ENCODE measurements at places on chromosomes 2 and 18. TPM values are rescaled to one million over a fixed set of nuclear protein-coding genes. Genes with fewer than 3 reads are reported as not detected.

DNA sequence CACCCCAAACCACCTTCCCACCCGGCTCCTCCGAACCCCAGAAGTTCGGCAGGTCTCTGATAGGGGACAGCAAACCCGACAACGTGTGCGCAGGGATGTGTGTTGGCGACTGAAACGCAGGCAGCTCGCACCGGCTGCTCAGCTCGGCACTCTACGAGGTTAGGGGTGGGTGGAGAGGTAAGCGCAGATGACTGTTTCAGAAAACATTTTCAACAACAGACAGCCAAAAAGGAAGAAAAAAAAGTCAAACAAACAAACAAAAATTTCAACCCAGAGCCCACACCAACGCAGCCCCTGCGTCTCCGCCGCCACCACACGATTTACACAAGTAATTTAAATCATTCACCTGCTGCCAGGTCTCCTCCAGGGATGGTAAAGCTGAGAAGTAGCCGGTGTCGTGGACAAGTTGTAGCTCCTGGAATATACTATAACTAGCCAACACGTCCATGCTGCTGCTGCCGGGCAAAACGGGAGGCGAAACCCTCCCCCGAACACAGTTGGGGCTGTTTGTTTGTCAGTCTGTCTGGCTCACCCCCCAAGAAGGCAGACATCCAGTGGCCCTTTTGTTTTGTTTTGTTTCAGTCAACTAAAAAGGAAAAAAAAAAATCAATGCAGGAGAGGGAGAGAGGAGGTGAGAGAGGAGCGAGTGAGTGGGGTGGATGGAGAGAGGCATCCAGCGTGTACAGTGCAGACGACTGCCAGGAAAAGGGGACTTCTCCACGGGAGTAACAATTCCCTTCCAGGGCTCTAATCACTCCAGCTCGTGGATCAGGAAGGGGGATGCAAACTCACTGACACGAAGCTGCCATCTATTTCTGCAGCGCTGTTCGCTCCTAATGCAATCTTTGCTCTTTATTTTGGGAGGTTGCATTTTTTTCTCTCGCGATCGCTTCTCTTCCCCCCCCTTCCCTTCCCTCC lies at the start of gene KLF7:
Gene KLF7 (minus strand): TSS at position 828 of the 918 bp plus-strand sequence. CDS start 380 bp downstream, at position 448.
- peak; percentile 72 for DNase-seq

Gene SNRNP27
- total RNA-seq: 73.3 TPM

GRCh38 chr2:50466685-50467084 lies 565.2 kb downstream of the NRXN1 start:
- no peak for DNase-seq

- DNase-seq: no peak
Observed at GRCh38 chr2:217735034-217735433, 267.8 kb downstream of the TNS1 start.

- DNase-seq: no peak
Observed at GRCh38 chr2:217091531-217091930, 231.7 kb upstream of the TNP1 start.

Gene ITGB6
- total RNA-seq: 0.30 TPM

Gene COLEC11
- 56.6 TPM for total RNA-seq

- DNase-seq: no peak
Observed at GRCh38 chr2:222306393-222307142, 7.8 kb upstream of the PAX3 start.

Gene UGT1A3
- not detected for total RNA-seq

DNA sequence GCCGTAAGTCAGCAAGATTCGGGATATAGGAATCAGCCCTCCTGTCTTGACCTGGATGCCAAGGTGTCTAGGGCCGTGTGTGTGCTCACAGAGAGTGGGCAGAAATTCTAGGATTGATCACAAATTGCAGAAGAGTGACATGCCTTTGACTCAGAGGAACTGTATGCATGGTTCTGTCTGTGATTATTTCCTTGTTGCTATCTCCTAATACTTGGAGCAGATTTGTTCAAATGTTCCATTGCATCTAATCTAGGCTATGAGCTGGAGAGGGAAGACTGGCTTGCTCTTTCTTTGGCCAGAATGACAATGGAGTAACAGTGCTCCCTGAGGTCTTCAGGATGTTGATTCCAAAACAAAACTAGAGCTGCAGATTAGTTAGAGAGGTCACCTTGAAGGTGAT lies 115.0 kb downstream of the EN1 start:
- DNase-seq: no peak

Gene NPAS2
- total RNA-seq: 49.4 TPM

Gene TRAPPC8
- 27.2 TPM for total RNA-seq

- no peak for DNase-seq
Observed at GRCh38 chr2:205996161-205996560, 89.8 kb downstream of the INO80D start.

- no peak for DNase-seq
Observed at GRCh38 chr2:27842894-27843293, 47.3 kb downstream of the RBKS start.

DNA sequence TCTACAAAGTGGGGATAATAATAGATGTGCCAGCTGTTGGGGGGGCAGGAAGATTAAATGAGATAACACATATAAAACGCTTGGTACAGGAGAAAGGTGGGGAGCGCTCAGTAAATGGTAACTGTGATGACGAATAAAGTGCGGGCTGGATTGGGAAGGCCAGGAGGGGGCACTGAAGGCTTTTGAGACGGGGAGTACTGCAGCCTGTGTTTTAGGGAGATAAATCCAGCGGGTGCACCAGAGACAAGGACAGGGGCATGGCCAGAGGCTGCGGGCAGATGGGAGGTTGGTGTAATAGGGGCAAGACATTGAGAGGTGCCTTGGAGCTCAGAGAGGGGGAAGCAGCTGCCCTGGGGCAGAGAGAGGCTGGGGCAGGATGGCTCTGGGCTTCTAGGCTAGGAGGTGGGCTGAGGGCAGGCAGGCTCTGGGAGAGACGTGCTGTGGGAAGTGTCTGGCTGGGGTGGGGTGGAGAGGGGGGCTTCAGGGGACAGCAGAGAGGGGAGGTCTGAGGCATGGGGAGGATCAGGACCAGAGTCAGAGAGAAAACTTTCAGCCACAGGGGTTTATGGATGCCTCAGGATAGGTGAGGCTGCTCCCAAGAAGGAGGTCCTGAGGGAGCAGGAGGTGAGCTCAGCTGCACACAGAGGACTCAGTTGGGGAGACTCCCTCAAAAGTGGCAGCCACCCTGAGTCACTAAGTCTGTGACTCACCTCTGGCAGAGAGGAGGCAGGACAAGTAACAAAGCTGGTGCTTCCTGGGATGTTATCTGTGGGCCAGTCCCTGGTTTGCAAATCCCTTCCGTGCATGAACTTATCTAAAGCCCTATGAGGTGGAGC lies 18.8 kb downstream of the TEX44 start:
- peak; percentile 76 for DNase-seq

Gene RNF144A
- total RNA-seq: 12.6 TPM

Data from right atrium auricular region (tissue), 2 donors.